Chondrocyte (in vitro differentiated cells): ENCODE measurements at places on chromosomes 4 and X. TPM values are rescaled to one million over a fixed set of nuclear protein-coding genes. Genes with fewer than 3 reads are reported as not detected.

- DNase-seq: no peak
Measured at GRCh38 chrX:103571121-103571520, 14.2 kb upstream of the TCEAL4 start.

GRCh38 chr4:118177126-118177525 lies 142.8 kb downstream of the NDST3 start:
- DNase-seq: no peak

- DNase-seq: peak; percentile 32
Measured at GRCh38 chrX:51694254-51694653, 11.6 kb upstream of the CENPVL2 start.

- DNase-seq: no peak
Measured at GRCh38 chr4:92636038-92636806, 332.5 kb downstream of the GRID2 start.

- DNase-seq: no peak
Measured at GRCh38 chr4:95417531-95417930, 131.2 kb downstream of the UNC5C start.

- DNase-seq: no peak
Measured at GRCh38 chr4:145840162-145840768, 98.4 kb downstream of the ZNF827 start.

DNA sequence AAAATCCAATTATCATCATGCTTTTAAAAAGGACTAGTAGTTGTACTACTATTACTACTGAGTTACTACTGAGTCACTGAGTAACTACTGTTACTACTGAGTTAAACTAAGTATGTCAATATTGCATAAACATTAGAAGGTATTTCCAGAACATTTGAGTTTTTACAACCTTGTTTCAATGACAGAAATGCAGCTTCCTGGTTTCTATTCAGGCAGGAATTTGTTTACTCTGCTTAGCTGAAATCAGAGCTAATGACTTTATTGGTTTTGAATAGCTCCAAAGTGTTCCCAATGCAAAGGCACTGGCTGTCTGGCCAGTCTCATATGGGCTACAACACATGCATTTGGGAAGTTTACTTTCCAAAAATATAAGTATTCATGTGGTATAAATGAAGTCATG lies 12.0 kb downstream of the RPS6KA6 start:
- no peak for DNase-seq

ART3 gene
- 0.40 to 0.41 TPM in 2 of 3 replicates, not detected in the other for total RNA-seq
